ENCODE measurements at places on chromosomes 2 and 18. TPM values are rescaled to one million over a fixed set of nuclear protein-coding genes. Genes with fewer than 3 reads are reported as not detected.
A peak's percentile ranks its signal among the peaks of the same experiment; 100 is the strongest.

Gene TUBA4B
- total RNA-seq, result 0.27 TPM

DNA sequence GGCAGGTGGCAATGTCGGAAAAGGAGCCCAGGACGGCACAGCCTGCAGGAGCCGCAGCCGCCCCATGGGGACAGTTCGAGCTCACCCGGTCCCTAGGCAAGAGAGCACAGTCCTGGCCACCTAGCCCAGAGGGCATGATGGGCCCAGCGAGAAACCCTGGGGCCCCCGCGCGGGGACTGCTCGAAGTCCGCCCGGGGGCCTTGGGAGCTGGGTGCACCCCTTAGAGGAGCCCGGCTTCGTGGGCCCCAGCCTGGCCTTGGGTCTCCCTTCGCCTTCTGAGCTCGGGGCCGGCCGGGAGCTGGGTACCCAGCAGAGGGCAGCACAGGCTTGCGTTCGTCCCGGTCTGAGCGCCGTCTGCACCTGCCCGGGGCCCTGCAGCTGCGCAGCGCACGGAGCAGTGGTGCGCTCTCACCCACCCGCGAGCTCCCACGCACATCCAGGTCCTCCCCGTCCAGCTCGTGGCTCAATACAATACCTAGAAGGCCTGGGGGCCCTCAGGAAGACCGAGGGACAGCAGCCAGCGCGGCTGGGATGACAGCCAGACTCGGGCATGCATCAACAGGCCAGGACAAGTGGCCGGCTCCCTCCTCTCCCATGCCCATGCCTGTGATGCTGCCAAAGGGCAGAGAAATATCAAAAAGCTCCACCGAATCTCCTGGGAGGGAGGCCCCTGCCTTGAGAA lies 96.2 kb upstream of the ZNF532 start:
- no peak overlapping the region for H3K27ac ChIP-seq
- H3K27me3 ChIP-seq, result no peaks in the 10 kb centered on the region
- peak; percentile 65 for DNase-seq

DNA sequence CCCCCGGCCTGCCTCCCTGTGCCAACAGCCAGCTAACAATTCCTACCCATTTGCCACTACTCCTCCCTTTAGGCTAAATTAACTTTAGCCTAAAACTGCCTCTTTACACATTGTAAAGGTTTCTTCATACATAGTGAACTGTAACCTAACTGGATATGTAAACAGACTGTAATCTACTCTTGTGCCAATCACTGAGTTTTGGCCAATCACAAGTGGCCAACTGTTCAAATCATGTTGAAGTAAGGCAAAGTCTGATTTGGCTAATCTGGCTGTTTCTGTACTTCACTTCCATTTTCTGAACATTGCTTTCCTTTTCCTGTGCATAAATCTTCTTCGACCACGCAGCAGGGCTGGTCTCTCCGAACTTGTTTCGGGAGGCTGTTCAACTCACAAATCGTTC lies 103.6 kb upstream of the LYPD6 start:
- DNase-seq, result no peak
- no peaks in the 10 kb centered on the region for H3K27me3 ChIP-seq
- no peaks in the 10 kb centered on the region for H3K36me3 ChIP-seq
- H3K4me1 ChIP-seq, result no peaks in the 10 kb centered on the region

DNA sequence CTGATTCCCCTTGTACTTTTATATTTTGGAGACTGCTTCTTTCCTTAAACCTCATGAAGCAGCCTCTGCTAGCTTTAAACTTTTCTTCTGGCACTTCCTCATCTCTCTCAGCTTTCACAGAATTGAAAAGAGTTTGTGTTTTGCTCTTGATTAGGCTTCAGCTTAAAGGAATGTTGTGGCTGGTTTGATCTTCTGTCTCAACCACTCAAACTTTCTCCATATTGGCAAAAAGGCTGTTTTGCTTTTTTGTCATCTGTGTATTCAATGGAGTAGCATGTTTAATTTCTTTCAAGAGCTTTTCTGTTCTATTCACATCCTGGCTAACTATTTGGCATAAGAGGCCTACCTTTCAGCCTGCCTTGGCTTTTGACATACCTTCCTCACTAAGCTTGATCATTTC lies 36.3 kb upstream of the MSTN start:
- no peak for DNase-seq
- no peaks in the 10 kb centered on the region for H3K27me3 ChIP-seq
- no peak overlapping the region for H3K4me3 ChIP-seq
- H3K36me3 ChIP-seq, result no peaks in the 10 kb centered on the region
- H3K27ac ChIP-seq, result no peak overlapping the region
- H3K4me1 ChIP-seq, result no peaks in the 10 kb centered on the region

Gene NTSR2
- not detected for total RNA-seq

- no peak for DNase-seq
- no peak overlapping the region for H3K4me3 ChIP-seq
- H3K36me3 ChIP-seq, result no peaks in the 10 kb centered on the region
- H3K27me3 ChIP-seq, result no peaks in the 10 kb centered on the region
- H3K4me1 ChIP-seq, result peaks cover 14% of the 10 kb centered on the region
Observed at GRCh38 chr2:6919901-6920742, 2.9 kb downstream of the RNF144A start.

Gene DOK6
- 3.5 TPM for total RNA-seq

Gene BMP10
- not detected for total RNA-seq

GRCh38 chr18:57787068-57787685 lies 15.9 kb downstream of the ATP8B1 start:
- no peak for DNase-seq
- H3K4me1 ChIP-seq, result peaks cover 3% of the 10 kb centered on the region
- no peaks in the 10 kb centered on the region for H3K27me3 ChIP-seq

Gene NT5C1B
- total RNA-seq, result not detected

- H3K4me3 ChIP-seq, result no peak overlapping the region
- H3K27me3 ChIP-seq, result no peaks in the 10 kb centered on the region
- no peaks in the 10 kb centered on the region for H3K36me3 ChIP-seq
Observed at GRCh38 chr2:148814860-148815419, 60.1 kb upstream of the KIF5C start.

GRCh38 chr2:88831071-88831791 lies 139.8 kb downstream of the RPIA start:
- H3K27ac ChIP-seq, result no peak overlapping the region
- DNase-seq, result no peak
- H3K4me1 ChIP-seq, result no peaks in the 10 kb centered on the region
- no peaks in the 10 kb centered on the region for H3K36me3 ChIP-seq
- H3K4me3 ChIP-seq, result no peak overlapping the region

DNA sequence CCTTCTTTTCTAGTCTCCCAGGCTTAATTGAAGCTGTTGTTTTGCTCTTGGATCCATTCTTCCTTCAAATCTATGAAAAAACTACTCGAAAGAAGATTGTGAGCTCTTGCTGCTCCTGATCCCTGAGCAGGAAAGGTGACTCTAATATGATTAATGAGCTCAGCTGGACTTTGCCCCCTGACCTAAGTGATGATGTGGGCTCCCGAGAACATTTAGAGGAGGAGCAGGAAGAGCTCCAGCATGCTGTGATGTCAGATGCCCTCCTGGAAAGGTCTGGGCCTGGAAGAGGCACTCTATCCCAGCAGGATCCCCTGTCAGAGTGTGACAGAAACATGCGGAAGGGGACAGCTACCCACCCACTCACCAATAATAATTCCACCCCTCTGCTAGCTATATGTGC lies 117.9 kb upstream of the PELI1 start:
- no peaks in the 10 kb centered on the region for H3K36me3 ChIP-seq
- H3K27ac ChIP-seq, result no peak overlapping the region
- no peak for DNase-seq
- no peak overlapping the region for H3K4me3 ChIP-seq

- no peak overlapping the region for H3K4me3 ChIP-seq
- no peak overlapping the region for H3K27ac ChIP-seq
Observed at GRCh38 chr2:626491-627339, 50.5 kb downstream of the TMEM18 start.

- peak overlapping the region; percentile 13 for H3K4me3 ChIP-seq
- no peak for DNase-seq
- H3K36me3 ChIP-seq, result no peaks in the 10 kb centered on the region
- peaks cover 3% of the 10 kb centered on the region for H3K4me1 ChIP-seq
Observed at GRCh38 chr2:180202467-180202951, 195.4 kb upstream of the CWC22 start.

GRCh38 chr2:207913772-207914358 lies 111.5 kb downstream of the PLEKHM3 start:
- no peaks in the 10 kb centered on the region for H3K27me3 ChIP-seq
- DNase-seq, result no peak
- H3K4me1 ChIP-seq, result no peaks in the 10 kb centered on the region
- no peak overlapping the region for H3K27ac ChIP-seq
- H3K36me3 ChIP-seq, result no peaks in the 10 kb centered on the region
- no peak overlapping the region for H3K4me3 ChIP-seq

DNA sequence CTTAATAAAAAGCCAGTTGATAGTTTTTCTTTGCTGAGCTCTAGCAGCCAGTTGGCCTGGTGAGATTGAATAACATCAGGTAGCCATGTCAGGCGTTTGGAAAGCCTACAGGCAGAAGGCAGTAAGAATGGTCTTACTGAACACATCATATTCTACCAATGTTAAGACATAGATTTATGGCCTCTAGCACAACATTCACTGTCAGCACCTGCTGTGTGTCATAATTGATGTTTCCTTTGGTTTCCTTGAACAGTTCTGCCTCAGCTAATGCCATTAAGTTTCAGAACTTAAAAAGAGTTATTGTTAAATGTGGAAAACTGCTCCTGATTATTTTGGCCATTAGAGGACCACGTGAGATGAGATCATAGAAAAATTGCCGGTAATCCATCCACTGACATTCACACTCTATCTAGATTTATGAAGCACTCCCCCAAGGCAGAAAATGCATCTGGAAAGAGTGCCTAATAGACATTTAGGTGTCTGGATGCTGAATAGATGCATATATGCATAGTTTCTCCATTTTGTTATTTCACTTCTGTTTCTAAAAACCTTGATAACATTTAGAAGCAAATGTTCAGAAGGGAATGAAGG lies 434.7 kb downstream of the PTPRM start:
- H3K27ac ChIP-seq, result no peak overlapping the region
- no peaks in the 10 kb centered on the region for H3K27me3 ChIP-seq
- DNase-seq, result no peak
- H3K36me3 ChIP-seq, result no peaks in the 10 kb centered on the region
- H3K4me1 ChIP-seq, result peaks cover 3% of the 10 kb centered on the region

GRCh38 chr2:34096562-34097171 lies 497.6 kb upstream of the FAM98A start:
- H3K4me3 ChIP-seq, result no peak overlapping the region
- peak; percentile 25 for DNase-seq
- no peaks in the 10 kb centered on the region for H3K4me1 ChIP-seq
- no peaks in the 10 kb centered on the region for H3K27me3 ChIP-seq
- no peak overlapping the region for H3K27ac ChIP-seq

GRCh38 chr2:73105511-73105971 lies 7.2 kb downstream of the RAB11FIP5 start:
- H3K36me3 ChIP-seq, result no peaks in the 10 kb centered on the region
- H3K4me1 ChIP-seq, result peaks cover 9% of the 10 kb centered on the region
- no peak overlapping the region for H3K27ac ChIP-seq
- H3K4me3 ChIP-seq, result no peak overlapping the region
- no peaks in the 10 kb centered on the region for H3K27me3 ChIP-seq

Gene SLC39A10
- total RNA-seq, result 28.3 TPM

DNA sequence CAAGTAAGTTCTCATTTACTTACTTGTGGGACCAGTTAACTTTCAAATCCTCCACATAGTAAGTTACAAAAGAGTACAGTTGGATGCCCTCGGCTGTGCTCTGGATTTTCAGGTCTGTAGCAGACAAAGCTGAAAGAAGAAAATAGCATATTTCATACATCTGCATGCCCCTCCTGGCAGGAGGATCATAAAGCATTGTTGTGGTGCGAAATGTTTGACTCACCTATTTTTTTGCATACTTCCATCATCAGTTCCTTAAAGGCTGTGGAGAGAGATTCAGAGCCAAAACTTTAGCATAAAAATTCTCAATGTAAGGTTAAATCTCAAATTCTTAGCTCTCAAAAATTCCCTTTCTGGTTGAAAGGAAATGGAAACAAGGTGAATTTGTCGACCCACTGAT lies 70.8 kb upstream of the LPIN2 start:
- no peaks in the 10 kb centered on the region for H3K4me1 ChIP-seq
- no peak overlapping the region for H3K27ac ChIP-seq
- no peaks in the 10 kb centered on the region for H3K27me3 ChIP-seq
- no peak for DNase-seq

Gene SFXN5
- 14.6 TPM for total RNA-seq
